ENCODE measurements at places on chromosomes 2 and 18.

- no peak for DNase-seq
Observed at GRCh38 chr18:26662996-26663395, 114.6 kb upstream of the KCTD1 start.

DNA sequence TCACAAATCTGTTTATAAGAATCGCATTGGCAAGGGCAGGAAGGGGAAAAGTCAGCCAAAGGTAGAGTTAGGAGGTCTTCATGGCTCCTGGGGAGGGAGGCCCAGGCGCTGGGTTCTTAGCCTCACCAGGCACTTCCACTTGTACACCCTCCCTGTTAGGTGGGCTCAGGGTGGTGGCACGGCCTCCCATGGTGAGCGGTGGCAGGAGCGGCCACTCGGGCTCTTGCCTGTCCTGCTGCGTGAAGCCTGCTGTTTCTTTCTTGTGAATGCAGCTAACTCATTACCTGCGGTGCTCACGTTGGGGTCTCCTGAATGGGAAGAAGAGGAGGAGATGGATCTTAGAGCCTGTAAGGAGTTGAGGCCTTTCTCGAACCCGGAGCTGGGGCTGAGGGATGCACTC is 40.8 kb downstream of the TOGARAM2 start:
- no peak for DNase-seq

DNA sequence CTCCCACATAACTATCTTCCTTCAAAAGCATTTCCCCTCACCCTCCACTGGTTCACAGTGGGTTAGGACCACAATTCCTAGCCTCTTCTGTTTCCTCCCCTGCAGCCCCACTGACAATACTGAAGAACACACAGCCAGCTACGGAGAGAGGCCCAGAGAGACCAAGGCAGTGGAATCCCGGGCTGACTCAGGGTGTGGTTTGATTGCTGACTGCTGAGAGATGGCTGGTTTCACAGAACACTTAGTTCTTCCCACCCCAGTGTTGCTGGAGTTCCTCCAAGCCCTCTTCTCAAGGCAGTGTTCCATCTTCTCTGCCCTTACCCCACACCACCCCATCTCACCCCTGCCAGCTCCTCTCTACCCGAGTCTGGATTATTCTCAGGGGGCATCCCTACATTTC is 43.3 kb upstream of the ZFP36L2 start:
- no peak for DNase-seq

DNA sequence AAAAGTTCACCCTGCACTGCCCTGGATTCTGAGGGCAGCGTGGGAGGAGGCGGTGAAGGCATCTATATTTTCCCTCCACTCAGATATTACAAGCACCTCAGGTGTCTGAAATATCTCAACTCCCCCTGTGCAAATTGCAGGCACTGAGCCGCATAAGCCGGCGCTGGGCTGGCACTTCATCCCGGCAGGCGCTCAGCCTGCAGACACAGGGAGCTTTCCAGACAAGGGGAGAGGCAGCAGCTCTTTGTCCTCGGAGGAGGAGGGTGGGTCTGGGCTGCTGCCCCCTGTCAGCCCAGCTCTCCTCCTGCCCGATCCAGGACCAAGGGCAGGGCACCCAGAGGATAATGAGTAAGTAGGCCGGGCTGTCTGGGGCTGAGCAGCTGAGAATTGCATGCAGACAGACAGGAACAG is 189.3 kb upstream of the MYT1L start:
- no peak for DNase-seq

DNA sequence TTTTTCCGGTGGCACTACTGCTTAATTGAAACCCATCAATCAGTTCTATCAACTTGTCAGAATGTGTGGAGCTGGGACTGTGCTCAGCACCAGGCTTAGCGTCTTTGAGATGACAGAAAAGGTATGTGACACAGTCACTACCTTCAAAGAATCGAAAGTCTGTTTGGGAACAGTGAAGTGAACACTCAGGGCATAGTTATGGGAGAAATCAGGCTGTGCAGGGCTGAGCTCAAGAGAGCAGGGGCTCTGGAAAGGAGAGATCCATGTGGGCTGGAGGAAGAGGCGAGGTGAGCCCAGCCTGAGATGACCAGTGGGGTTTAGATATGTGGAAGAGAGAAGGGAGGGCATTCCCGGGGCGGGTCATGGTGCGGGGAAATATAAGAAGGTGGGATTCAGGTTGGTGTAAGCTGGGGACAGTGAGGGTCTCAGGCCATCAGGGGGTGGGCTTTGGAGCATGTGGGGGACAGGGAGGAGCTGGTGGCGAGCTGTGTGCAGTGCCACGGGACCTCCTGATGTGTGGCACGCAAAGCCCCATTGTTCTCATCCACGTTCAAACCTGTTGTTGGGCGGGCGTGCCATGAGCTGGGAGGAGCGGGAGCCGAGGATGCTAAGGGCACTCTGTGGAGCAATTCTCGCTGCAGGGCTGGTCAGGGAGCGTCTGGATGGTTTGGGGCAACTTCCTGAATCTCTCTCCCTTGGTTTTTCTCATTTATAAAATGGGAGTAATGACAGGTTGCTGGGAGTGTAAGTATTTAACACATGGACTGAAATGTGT is 72.5 kb downstream of the VAPA start:
- DNase-seq: no peak

Data from activated T-helper 1 cell treated with anti-CD3 and anti-CD28 coated beads, Interleukin-2, amount 50 U/mL, for 16 hours (primary cell).